Activated T-cell treated with anti-CD3 and anti-CD28 coated beads, Interleukin-2, amount 50 U/mL, for 4 hours (primary cell): ENCODE measurements at places on chromosomes 3 and 15. TPM values are rescaled to one million over a fixed set of nuclear protein-coding genes. Genes with fewer than 3 reads are reported as not detected.

- no peak for DNase-seq
Measured at GRCh38 chr3:126031981-126032471, 51.9 kb downstream of the SLC41A3 start.

DNA sequence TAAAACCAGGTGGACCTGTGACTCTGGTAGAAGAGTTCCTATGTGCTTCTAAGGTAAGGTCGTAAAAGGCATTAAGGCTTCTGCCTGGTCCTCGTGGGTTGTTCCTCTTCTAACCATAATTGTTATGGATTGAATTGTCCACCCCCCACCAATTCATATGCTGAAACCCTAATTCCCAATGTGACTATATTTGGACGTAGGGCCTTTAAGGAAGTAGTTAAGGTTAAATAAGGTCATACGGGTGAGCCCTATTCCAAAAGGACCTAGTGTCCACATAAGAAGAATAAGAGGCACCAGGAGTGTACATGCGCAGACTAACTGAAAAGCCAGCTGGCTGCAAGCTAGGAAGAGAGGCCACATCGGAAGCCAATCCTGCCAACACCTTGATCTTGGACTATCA, 1.9 kb downstream of the ADPGK start:
- DNase-seq = no peak

- no peak for DNase-seq
Measured at GRCh38 chr15:99105514-99106341, 848 bp downstream of the SYNM start.

The TRIM42 gene
- not detected for total RNA-seq

The ATP8B4 gene
- 2.7 TPM for total RNA-seq
